Left kidney (tissue), 8 donors: ENCODE measurements at places on chromosomes 2 and 18. TPM values are rescaled to one million over a fixed set of nuclear protein-coding genes. Genes with fewer than 3 reads are reported as not detected.

DNA sequence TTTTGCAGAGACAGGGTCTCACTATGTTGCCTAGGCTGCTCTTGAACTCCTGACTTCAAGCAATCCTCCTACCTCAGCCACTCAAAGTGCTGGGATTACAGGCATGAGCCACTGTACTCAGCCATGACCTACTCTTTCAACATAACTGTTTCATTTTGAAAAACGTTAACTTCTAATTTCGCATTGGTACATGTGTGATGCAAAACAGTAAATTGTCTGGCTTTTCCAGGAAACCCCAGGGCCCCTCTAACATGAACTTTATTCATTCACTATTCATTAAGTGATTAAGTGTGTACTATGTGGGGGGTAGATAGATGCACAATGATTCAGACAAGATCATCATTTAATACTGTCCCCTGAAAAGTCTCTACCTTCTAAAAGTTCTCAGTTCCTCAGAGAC is 364.9 kb downstream of the SS18 start:
- DNase-seq = no peak

GRCh38 chr18:40110455-40110854 is 1844.6 kb upstream of the PIK3C3 start:
- DNase-seq = no peak

- no peak for DNase-seq
These were observed 5.1 kb downstream of the PSD4 start for GRCh38 chr2:113178891-113179290.

GRCh38 chr2:206217166-206217565 is 57.3 kb upstream of the ZDBF2 start:
- no peak for DNase-seq

DNA sequence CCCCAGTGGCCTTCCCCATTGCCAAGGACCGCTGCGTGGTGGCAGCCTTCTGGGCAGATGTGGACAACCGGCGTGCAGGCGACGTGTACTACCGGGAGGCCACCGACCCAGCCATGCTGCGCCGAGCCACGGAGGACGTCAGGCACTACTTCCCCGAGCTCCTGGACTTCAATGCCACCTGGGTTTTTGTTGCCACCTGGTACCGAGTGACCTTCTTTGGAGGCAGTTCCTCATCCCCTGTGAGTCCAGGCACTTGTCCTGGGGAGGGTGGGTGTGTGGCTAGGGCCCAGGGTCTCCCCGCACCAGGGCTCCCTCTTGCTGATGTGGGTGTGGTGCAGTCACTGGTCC is 31.9 kb downstream of the SNED1 start:
- DNase-seq = no peak

- DNase-seq = no peak
These were observed 26.9 kb downstream of the SNORC start for GRCh38 chr2:232896720-232897597.

The RAB6D gene
- 1.7 TPM for polyA plus RNA-seq

The MSTN gene
- polyA plus RNA-seq = 2.9 TPM

The FASTKD2 gene
- polyA plus RNA-seq = 46.8 TPM

The SMC6 gene
- polyA plus RNA-seq = 49.2 TPM

The TGFA gene
- 19.4 TPM for polyA plus RNA-seq
